Mesothelial cell of epicardium (in vitro differentiated cells): ENCODE measurements at places on chromosomes 6 and 20. TPM values are rescaled to one million over a fixed set of nuclear protein-coding genes. Genes with fewer than 3 reads are reported as not detected.

- no peak for DNase-seq
These were observed 690.9 kb upstream of the NRSN1 start for GRCh38 chr6:23435126-23435525.

The ESR1 gene
- not detected in 3 replicates for total RNA-seq

DNA sequence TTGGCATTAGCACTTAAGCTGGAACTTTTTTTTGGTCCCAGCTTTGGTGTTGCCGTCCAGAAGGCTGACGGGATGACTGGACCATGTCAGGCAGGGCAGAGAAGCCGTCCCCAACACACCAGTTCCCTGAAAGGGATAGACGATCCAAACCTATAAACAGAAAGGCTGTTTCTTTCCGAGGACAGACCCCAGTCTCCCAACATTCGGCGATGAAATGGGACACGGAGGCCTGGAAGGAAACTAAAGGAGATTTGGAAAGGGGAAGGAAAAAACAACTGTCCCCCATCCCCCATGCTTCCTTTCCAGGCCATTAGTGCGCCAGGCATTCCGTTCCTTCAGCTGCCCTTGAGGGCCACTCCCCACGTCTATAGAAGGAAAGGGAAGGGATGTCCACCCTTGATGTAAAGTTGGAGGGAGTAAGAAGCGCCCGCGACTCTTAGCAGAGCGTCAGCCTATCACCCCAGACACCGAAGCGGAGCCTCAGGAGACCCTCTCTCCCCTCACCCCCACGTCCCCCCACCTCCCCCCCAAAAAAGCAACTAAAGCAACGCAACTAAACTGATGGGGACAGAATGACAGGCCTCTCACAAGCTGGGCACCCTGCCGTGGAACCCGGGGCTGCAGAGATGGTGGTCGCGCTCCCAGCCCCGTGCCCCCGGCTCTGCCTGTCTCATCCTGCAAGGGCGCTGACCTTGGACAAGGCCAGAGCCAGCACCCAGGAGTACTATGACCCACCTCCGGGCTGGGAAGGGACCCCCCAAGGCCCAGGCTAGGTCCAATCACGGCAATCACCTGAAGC lies 638 bp downstream of the BLCAP start:
- DNase-seq = no peak

GRCh38 chr20:44087051-44087856 lies 99.7 kb downstream of the JPH2 start:
- DNase-seq = no peak

The VSX1 gene
- total RNA-seq = not detected in 3 replicates

GRCh38 chr6:155108070-155108820 lies 113.1 kb downstream of the TIAM2 start:
- DNase-seq = no peak

DNA sequence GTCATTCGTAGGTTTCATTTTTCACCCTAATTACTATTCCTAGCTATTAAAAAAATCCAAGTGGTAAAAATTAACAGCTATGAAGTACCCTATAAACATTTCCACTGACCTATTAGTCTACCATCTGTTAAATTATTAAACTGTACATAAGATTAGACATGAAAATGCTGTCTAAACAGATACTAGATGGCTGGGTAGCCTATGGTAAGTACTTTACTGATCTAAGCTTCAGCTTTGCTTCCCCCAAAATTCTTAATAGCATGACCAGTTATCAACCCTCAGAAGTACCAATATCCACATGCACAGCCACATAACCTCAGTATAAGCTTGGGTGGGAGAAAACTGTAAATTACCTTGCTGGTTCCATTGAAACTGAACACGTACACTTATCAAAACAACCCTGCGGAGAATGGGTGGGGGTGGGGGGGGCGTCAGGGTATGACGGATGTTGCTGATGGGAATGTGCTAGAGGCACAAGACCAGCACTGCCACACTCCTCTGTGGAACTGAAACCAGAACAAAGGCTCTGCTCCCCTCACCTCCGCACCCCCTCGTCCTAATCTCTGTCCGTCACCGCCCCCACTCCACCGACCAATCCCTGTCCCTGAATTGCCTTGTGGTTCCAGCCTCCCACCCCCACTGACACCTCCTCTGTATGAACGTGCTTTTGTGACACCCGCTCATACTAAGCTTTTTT lies 45.3 kb downstream of the B4GALT5 start:
- DNase-seq = no peak

GRCh38 chr6:71499667-71500066 lies 211.1 kb downstream of the OGFRL1 start:
- no peak for DNase-seq

- DNase-seq = no peak
These were observed 23.0 kb upstream of the IER3 start for GRCh38 chr6:30767158-30767943.

GRCh38 chr20:24746351-24746685 lies 202.8 kb upstream of the CST7 start:
- no peak for DNase-seq

- DNase-seq = no peak
These were observed 355.8 kb upstream of the SASH1 start for GRCh38 chr6:147986846-147987245.

GRCh38 chr20:15913391-15914025 lies 659.7 kb downstream of the KIF16B start:
- DNase-seq = no peak

The PNPLA1 gene
- total RNA-seq = 0.14 TPM in 1 of 3 replicates, not detected in the others

DNA sequence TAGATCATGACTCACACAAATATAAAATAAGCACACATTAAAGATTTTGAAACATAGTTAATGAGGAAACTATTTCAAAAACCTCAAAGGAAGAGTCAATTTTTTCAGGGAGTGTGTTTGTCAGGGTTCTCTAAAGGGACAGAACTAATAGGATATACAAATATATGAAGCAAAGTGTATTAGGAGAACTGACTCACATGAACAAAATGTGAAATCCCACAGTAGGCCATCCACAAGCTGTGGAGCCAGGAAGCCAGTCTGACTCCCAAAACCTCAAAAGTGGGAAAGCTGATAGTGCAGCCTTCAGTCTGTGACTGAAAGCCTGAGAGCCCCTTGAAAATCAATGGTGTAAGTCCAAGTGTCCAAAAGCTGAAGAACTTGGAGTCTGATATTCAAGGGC lies 898.0 kb upstream of the EYS start:
- no peak for DNase-seq

DNA sequence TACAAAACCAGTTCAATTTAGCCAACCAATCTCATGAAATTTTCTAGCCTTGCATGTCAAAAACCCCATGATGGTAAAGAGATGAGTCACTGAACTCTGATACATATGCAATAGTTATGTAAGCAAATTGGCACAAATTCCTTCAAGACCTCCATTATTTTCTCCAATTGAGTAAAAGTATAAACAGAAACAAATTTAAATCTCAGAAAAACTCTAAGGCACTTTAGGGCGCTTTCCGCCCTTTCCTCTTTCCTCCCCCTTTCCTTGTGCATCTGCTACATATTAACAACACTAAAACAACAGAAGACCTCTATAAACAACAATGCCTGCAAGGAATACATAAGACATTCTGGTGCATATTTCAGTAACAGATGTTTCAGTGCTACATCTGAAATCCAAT lies 48.5 kb downstream of the KIF13A start:
- DNase-seq = no peak

The SLC24A3 gene
- total RNA-seq = 3.2 to 3.3 TPM (median 3.3 TPM) in 3 replicates

- DNase-seq = no peak
These were observed 39.8 kb upstream of the ARHGAP18 start for GRCh38 chr6:129749749-129750120.

The LYRM4 gene
- 35.5 to 40.6 TPM (median 37.4 TPM) in 3 replicates for total RNA-seq

The SLC2A4RG gene
- total RNA-seq = 114 to 122 TPM (median 122 TPM) in 3 replicates

- DNase-seq = no peak
These were observed 276.4 kb downstream of the PRL start for GRCh38 chr6:22020299-22021003.

The BPIFA1 gene
- total RNA-seq = not detected in 3 replicates

DNA sequence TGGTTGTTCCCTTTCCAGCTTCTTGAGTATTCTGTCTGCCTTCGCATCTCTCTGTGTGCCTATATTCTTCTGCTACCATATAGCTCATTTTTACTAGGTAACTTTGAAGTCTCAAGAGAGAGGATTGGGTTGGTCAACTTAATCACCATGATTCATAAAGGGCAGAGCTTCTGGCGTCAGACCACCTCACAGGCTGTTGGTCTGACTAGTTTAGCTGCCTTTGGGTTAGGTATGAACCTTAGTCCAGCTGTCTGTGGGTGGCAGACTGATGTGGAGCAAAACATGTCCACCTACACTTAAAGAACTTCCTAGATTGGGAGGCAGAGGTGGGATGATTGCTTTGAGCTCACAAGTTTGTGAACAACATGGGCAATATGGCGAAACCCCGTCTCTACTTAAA lies 192.2 kb upstream of the SGK1 start:
- DNase-seq = no peak

GRCh38 chr6:140414966-140415620 lies 1040.6 kb upstream of the CITED2 start:
- no peak for DNase-seq

The RAB22A gene
- 20.4 to 21.2 TPM (median 20.7 TPM) in 3 replicates for total RNA-seq

The FITM2 gene
- 3.6 to 4.2 TPM (median 3.6 TPM) in 3 replicates for total RNA-seq

- DNase-seq = no peak
These were observed 17.4 kb downstream of the PIGT start for GRCh38 chr20:45433316-45433715.
